ENCODE measurements at places on chromosomes 13 and 19.

- no peak for DNase-seq
Measured at GRCh38 chr13:75225288-75226032, 256.5 kb downstream of the TBC1D4 start.

DNA sequence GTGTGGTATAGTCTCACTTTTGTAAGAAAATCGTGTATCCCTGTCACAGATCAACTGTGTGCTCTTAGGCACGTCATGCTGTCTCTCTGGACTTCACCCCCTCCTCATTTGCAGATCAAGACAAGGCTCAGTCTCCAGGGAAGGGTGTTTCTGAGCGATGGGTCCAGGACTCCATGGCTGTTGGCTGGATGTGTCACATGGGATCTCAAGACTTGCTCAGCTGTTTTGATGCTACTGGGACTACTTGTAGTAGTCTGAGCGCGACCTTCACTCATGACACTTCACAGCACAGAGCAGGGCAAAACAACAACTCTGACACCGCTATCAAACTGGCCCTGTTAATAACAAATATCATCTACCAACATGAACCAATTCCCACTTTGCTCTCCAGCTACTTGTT lies 36.2 kb downstream of the SMAD9 start:
- DNase-seq: no peak

DNA sequence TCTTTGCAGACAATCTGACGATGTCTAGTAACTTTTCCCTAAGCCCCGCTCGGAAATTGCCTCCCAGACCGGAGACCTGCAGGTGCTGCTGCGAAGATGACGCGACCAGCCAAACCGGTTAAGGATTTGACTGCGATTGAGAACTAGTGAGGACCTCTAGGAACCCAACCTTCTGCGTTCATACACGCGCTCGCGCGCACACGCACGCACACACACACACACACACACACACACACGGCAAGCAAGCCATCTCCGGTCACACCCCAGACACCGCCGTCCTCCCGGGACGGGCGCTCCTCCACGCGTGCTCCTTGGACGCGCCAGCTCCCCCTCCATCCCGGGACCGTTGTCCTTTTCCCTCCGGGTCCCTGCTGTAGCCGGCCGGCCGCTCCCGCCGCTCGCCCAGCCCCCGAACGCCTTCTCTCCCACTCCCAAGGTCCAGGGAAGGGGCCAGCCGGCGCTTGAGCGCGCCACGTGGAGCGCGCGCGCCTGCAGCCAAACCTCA lies 1.2 kb downstream of the TBC1D4 start:
- no peak for DNase-seq

GRCh38 chr13:94242554-94242953 lies 236.9 kb downstream of the DCT start:
- DNase-seq: no peak

DNA sequence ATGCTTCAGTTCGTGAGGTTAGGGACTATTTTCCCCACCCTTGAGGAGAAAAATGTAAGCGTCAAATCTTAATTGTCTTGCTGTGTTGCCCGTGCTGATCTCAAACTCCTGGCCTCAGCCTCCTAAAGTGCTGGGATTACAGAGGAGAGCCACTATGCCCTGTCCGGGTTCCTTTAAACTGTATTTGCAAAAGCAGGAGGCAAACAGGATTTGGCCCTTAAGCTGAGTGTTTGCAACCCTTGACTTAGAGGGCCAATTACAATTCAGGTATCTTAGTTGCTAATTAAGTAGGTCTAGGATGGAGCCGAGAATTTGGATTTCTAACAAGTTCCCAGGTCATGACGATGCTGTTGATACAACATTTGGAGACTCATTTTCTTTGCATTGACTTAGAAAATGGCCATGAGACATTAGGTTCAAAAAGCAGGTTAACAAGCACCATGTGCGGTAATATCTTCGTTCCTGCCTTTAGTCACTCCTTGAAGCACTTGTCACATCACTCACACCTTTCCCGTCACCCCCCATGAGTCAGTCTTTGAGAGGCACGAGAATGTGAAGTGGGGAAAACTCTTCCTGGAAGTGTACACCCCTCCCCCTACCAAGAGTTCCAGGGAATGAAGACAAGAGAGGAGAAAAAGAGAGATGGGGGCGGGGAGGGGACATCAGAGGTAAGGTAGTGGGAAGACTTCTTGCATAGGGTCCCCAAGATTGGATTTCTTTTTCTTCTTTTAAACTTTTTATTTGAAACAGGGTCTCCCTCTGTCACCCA lies 2.6 kb downstream of the NAPSA start:
- no peak for DNase-seq

- DNase-seq: no peak
Measured at GRCh38 chr13:111156421-111156820, 41.3 kb downstream of the ARHGEF7 start.

DNA sequence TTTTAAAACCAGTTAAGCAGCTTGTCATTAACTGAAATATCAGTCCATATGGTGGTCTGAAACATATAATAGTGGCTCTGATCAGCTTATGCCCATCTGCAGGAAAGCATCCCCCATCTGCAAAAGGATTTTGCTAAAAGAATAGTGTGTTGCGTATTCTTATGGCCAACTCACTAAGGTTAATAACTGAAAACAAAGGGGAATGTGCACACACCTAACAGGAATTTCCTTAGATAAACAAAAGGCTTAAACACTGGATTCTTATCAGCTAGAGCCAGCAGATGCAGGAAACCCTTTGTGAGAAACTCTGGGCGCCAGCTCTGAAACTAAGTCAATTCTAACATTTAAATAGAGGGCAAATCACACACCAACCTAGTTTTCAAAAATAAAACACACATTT lies 22.1 kb downstream of the VPS36 start:
- no peak for DNase-seq

- DNase-seq: no peak
Measured at GRCh38 chr13:31477961-31478360, 261.4 kb upstream of the RXFP2 start.

- no peak for DNase-seq
Measured at GRCh38 chr19:32287811-32288227, 57.6 kb upstream of the ZNF507 start.

DNA sequence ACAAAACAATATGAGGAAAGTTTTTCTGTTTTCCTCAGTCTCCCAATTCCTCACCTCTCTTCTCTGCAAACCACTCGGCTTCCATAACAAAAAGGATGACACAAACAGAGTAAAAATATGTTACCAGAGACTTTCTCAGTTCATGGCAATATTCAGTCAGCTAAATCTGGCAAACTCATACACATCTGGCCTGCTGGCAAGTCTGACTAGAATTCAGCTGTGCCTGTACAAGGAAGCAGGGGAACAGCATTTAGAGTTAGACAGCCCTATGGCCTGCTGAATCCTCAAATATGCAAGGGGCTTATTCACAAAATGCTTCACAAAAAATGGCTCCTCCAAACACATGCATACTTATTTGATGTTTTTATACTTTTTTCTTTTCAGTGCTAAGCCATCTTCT lies 227.8 kb downstream of the ENOX1 start:
- DNase-seq: no peak

DNA sequence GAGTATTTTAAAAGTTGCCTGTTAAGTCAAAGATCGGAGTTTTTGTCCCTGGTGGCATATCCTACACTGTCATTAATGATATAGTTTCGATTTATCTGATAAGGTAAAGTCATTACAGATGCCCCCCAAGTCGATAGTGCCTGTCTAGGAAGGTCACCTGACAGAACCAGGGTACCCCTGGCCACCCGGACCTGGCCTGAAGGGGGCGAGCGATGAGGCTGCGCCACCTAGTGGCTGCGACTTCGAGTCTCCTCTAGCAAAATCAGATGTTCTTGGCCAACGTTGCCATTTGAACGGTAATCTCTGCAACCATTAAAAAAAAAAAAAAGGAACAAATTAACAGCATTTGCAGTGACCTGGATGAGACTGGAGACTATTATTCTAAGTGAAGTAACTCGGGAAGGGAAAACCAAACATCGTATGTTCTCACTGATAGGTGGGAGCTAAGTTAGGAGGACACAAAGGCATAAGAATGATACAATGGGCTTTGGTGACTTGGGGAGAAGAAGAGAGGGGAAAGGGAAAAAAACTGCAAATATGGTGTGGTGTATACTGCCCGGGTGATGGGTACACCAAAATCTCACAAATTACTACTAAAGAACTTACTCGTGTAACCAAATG lies 565.1 kb downstream of the LIG4 start:
- no peak for DNase-seq

DNA sequence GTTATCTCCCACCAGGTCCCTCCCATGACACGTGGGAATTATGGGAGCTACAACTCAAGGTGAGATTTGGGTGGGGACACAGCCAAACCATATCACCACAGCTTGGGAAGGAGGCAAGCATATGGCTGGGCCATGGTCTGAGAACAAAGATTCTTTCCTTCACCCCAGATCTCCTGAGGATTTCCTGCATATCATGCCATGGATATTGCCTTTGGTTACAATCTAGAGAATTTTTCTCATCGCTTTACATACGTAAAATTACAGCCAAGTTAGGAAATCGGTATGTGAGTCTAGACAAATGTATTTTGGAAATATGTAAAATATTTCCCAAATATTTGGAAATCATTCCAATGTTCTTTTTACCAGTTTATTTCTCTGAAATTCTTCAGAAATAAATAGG lies 398.3 kb downstream of the RFC3 start:
- no peak for DNase-seq
